ENCODE measurements at places on chromosomes 2 and 18.

GRCh38 chr2:201807452-201807999 is 1.2 kb downstream of the CDK15 start:
- peak; percentile 64 for DNase-seq

- no peak for DNase-seq
Measured at GRCh38 chr2:76450024-76450475, 739.3 kb upstream of the GCFC2 start.

DNA sequence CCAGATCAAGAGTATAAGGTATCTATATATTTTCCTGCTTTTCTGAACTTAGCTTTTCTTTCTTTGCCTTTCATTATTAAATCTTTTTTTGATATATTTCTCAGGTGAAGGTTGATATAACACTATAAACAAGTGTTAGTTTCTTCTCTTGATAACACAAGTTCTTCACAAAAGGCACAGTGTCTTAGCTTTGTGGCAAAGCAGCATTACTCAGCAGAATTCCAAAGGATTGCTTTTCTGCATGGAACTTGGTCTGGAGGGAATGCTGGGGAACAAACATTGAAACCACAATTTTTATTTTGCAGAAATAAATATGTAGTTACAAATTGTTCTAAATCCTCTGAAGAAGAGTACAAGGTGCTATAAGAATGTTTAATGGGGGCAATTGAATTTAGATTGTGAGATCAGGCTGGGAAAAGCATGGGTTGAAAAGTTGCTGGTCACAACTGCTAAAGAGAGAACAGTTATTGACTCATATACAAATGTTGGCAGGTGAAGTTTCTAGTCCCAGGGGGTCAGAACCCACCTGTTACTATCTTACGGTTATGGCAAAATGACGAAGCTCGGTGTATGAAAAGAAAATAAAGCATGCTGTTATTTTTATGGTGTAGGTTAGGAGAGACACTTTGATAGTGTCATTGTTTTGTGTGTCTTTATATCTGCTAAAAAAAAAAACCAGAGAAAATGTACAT is 68.2 kb downstream of the UBR3 start:
- no peak for DNase-seq

DNA sequence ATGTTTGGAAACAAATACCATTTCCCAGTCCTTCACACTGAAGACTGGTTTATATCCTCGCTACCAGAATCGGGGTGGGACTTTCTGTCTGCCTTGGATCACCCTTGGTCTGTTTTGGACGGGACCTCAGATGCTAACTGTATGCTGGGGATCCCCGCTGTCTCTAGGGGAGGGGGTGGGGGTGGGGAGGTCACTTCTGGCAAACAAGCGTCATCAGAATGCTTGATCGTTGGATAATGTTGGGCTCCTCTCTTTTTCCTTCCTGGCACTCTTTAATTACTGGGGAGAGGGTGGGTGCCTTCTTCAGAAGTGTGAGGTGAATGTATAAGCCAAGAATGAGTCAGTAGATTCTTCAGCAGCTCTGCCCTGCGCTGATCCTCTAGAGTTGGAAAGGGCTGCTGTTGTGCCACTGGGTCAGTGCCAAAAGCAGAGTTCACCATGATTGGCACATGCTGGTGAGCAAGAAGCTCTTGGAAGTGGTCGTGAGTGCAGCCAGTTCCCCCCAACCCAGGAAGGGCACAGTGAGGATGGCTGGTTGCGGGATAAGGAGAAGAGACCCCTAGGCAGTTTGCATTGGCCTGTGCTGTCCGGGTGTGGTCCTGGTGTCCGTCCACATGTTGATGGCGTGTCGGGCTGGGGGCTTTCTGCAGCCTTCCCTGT is 32.2 kb downstream of the DGKD start:
- peak; percentile 38 for DNase-seq

- no peak for DNase-seq
Measured at GRCh38 chr2:183605440-183605839, 481.2 kb downstream of the NUP35 start.

- no peak for DNase-seq
Measured at GRCh38 chr18:31664101-31664500, 20.3 kb downstream of the B4GALT6 start.

DNA sequence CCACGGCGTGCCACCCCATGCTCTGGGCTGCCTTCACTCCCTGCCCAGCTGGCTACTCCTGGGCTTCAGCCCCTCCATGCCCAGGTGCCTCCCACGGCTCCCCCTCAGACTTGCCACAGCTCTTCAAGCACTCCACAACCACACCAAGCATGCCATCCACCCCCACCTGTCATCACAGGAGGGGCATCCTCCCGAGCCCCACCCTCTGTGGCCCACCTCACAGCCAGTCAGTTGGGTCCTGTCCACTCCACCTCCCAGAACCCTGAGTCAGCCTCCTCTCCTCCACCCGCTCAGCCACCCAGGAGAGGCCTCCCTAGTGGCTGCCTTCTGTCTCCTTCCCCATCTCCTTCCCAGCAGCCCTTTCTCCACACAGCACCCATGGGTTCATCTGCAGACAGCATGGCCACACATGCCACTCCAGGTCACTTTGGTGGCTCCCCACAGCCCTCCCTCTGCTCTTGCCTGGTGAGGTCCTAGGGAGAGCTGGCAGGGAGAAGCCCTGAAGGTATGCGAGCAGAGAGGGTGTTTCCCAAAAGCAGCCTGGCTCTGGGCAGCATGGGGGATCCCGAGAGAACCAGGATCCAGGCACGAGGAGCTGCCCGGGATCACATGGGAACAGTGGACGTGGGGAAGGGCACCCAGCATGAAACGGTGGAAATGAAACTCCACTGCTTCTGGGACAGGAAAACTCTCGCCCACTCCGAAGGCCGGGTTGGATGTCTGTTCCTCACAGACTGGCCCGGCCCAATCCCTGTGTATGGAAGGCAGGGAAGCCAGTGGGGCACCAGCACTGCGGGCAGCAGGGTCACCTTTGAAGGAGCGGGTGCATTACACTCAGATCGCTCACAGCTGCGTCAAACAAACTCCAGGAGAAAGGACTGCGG is 2.7 kb downstream of the LIMS2 start:
- no peak for DNase-seq

DNA sequence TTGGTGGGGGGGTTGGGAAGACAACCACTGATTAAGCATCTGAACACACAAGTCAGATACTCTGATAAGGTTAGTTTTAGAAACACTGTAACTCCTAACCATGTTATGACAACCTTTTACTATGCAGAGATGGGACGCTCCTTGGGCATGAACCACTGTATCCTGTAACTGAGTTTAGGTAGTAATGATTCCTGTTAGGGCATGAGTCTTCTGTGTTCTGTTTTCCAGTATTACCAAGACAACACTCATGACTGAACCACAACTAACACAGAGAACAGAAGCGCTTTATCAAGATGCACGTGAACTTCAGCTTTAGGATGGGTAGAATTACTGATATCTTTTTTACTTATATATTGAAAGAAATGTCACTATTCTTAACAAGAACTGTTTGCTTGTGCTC is 14.1 kb upstream of the CREB1 start:
- DNase-seq = no peak

DNA sequence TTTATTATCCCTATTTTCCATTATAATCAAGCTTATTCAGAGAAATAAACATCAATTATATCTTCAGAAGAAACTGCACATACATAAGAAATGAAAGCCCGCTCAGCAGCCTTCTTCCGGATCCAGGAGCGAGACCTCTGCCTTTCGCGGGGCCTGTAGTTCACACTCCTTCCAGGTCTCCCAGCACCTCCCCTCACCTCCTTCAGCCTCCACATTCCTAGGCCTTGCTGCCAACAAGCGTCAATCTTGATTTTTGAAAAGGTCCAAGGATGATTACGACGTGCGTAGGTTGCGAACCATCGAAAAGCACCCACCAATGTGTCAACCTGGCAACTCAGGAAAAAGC is 355 bp upstream of the KIDINS220 start:
- no peak for DNase-seq

DNA sequence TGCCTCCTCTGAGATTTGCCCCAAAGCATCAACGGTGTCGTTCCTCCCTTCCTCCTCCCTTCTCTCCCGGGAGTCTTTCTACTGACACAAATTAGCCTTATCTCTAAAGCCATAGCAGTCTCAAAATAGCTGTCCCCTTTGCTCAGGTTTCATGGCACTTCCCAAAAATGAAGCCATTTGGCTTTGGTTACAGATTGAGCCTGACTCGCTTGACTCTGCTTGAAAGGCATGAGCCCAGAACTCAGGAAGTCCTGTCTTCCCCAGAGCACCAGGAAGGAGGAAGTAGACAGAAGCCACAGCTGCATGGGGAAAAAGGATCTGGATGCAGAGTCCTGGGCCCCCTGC is 234.4 kb upstream of the RGPD4 start:
- no peak for DNase-seq
